ENCODE measurements at places on chromosomes 2 and 18. TPM values are rescaled to one million over a fixed set of nuclear protein-coding genes. Genes with fewer than 3 reads are reported as not detected.

UGT1A8 gene
- not detected for total RNA-seq

STK16 gene
- 30.6 TPM for total RNA-seq

SCYGR3 gene
- not detected for total RNA-seq

CCT4 gene
- total RNA-seq, result 381 TPM

All from activated T-helper 1 cell treated with anti-CD3 and anti-CD28 coated beads, Interleukin-12 subunit alpha, Interleukin-12 subunit beta, Interleukin-2, Interleukin-4 antibody, amounts not matched to agents 30 ng/mL and 10 ng/mL and 1 ng/mL, durations not matched to agents 14 hours and 24 hours and 36 hours (primary cell).